ENCODE measurements at places on chromosomes 1 and 21.

DNA sequence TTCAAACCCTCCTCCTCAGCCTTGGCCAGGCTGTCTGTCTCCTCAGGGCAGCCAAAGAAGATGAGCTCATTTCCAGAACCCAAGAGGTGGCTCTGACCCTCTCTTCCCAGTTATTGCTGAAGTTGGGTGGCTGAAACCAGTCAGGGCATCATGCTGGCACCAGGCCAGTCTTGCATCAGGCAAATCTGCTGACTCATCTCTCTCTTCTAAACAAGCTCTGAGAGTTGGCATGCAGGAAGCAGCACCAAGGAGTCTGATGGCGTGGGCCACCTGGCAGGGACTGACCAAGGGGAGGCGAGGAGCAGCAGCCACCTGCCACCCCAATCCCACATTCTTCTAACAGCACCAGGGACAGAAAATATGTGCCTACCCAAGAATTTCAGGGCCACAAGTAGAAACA lies 104.8 kb upstream of the ATP1A1 start:
- DNase-seq = no peak

- no peak for DNase-seq
These were observed 69.8 kb downstream of the LRIG2 start for GRCh38 chr1:113142791-113143190.

- no peak for DNase-seq
These were observed 24.7 kb downstream of the MROH7 start for GRCh38 chr1:54666333-54666732.

GRCh38 chr1:200379432-200379757 lies 30.4 kb downstream of the ZNF281 start:
- DNase-seq = no peak

GRCh38 chr1:67759692-67760029 lies 73.6 kb downstream of the GNG12 start:
- DNase-seq = no peak

GRCh38 chr1:241533326-241534115 lies 1.3 kb downstream of the KMO start:
- no peak for DNase-seq

GRCh38 chr1:38815903-38816627 lies 43.5 kb downstream of the RRAGC start:
- DNase-seq = no peak

DNA sequence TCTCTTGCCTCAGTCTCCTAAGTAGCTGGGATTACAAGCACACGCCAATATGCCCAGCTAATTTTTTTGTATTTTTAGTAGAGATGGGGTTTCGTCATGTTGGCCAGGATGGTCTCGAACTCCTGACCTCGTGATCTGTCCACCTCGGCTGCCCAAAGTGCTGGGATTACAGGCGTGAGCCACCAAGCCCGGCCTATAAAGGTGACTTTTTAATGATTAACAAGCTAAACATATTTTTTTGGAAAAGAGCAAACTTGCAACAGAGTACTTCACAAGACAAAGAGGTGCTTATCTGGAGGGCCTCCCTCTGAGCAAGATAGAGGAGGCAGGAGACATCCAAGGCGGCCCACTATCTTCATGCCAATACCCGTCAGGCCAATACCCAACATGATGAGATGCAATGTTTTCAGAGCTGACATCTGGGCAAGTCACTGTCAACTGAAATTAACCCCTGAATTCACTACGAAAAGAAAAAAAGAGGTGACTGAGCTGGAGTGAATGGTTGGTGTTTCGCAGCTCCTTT lies 10.5 kb downstream of the BCAR3 start:
- DNase-seq = no peak

DNA sequence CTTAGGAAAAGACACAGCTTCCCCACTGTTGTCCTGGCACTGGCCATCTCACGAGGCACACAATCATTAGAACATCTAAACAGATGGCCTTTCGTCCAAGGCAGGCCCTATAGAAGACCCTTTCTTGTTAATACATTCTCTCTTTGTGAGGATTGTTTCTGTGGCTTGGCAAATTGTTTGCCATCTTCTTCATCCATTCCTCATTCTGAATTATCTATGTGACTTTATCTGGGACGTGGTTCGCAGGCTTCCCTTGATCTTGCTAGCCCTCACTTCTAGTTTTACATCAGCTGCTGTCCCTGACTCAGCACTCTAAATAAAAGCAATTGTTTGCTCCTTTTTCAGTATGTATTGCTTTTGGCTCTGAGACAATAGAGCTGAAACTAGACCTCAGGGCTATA lies 101.1 kb upstream of the ZC3H11B start:
- no peak for DNase-seq

GRCh38 chr1:112188611-112189010 lies 199.1 kb upstream of the KCND3 start:
- DNase-seq = no peak

- DNase-seq = no peak
These were observed 37.2 kb upstream of the SLC6A9 start for GRCh38 chr1:44068442-44068921.

GRCh38 chr1:99639945-99640344 lies 6.0 kb upstream of the PALMD start:
- DNase-seq = no peak

Data from stimulated activated CD8-positive, alpha-beta memory T cell treated with anti-CD3 and anti-CD28 coated beads, Interleukin-12 subunit alpha, Interleukin-12 subunit beta, amount 100 ng/mL, for 1 hour (primary cell).